ENCODE measurements at places on chromosomes 7 and 10. TPM values are rescaled to one million over a fixed set of nuclear protein-coding genes. Genes with fewer than 3 reads are reported as not detected.

DNA sequence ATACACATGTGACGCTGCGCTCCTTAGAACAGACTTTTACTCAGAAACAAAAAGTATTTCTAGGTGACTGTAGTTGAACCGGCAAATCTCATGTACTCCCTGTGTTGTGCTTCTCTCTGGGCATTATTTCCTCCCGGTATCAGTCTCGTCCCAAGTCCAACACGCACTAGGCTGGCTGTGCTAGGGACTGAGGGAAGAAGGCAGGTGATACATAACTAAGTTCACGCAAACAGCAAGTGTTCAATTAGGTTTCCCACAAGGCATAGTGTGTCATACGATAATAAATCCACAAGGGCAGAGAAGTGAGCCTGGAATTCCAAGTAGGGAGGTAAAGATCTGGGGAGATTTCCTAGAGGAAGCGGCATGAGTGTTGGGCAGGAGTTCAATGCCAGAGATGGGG is 20.4 kb downstream of the FAM53B start:
- DNase-seq: no peak

- no peak for DNase-seq
Measured at GRCh38 chr7:120370954-120371353, 98.0 kb downstream of the KCND2 start.

DNA sequence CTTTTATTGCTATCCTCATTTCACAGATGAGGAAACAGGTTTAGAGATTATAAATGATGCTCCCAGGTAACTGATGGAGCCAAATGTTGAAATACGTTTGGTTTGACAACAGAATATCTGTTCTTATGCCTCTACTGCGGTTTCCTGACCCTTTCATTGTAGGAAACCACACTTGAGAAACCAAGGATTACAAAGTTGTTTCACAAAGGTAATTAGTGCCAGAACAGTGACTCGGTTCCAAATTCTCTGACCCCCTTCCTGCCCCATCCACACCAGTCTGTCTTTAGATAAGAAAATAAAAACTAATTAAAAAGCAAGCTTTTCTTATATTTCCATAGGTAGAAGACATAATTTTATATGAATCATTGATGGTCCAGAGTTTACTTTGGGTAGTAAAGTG is 393.7 kb upstream of the MBL2 start:
- DNase-seq: no peak

DNA sequence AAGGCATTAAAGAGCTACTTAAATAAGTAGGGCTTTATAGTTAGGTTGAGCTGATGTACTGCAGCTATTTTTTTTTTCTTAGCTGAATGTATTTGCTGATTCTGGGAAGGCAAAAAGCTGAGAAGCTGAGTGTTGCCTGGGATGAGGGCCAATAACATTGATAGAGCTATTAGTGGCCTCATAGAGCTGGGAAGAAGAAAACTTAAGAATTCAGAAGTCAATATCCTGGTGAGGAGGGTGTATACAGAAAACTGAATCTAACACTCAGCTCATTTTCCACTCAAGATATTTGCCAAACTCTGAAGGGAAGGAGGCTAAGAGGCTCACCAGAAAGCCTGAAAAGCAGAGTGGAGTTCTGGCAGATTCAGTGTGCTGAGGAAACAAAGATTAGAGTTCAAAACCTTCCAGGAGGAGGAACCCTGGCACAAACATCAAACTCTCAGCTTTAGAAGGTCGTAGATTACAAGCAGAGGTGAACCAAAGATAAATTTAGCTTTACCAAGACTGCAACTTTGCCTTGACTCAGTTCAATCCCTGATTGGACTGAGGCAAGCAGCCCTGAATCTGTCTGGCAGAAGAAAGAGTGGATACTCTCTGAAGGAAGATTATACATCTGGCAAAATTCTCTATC is 11.3 kb downstream of the PPP1R3C start:
- DNase-seq: no peak

GRCh38 chr7:23334482-23335056 is 35.4 kb downstream of the MALSU1 start:
- DNase-seq: no peak

- DNase-seq: no peak
Measured at GRCh38 chr7:641269-641671, 85.2 kb upstream of the DNAAF5 start.

DNA sequence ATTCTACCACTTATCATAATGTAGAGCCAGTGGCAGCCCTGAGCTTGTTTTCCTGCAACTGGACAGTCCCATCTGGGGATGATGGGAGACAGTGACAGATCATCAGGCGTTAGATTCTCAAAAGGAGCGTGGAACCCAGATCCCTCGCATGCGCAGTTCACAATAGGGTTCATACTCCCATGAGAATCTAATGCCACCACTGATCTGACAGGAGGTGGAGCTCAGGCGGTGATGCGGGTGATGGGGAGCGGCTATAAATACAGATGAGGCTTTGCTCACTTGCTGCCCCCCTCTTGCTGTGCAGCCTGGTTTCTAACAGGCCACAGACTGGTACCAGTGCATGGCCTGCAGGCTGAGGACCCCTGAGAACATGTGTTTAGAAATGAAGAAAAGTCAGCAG is 260.1 kb downstream of the CAMK1D start:
- no peak for DNase-seq

DNA sequence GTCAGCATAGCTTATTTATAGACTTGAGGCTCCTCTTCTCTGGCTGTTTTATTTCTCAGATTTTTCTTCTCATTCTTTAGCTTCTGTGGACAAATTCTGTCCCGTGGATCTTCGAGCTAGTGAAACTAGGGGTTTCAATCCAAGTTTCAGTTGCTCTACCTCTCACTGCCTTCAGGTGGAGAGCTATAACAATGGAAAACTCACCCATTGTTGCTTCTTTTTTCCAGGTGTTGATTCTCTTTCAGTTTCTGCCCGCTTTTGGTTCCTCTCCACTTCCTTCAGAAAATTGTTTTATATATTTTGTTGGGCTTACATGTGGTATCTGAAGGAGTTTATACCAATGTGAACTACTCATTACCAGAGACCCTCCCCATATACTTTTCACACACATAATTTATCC is 266.1 kb downstream of the TCF7L2 start:
- no peak for DNase-seq

DNA sequence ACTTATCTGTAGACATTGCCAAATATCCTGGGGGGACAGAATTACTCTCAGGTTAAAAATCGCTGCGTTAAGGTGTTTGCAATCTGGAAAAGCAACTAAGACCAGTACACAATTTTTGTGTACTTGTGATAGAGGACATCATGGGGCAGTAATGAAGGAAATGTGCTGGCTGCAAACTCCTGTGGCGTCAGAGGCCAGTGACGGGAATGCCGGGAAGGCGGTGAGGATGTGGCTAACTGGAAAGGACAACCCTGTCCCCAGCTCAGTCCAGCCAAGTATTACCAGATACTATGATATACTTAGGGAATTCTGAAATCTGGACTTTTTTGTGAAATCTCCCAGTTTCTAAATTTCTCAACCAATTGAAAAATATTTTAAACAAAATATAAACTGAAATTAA is 103.1 kb upstream of the NANOS1 start:
- DNase-seq: no peak

- no peak for DNase-seq
Measured at GRCh38 chr7:46058086-46058823, 137.2 kb upstream of the IGFBP3 start.

GRCh38 chr10:94991243-94991888 is 52.9 kb downstream of the CYP2C9 start:
- no peak for DNase-seq

- DNase-seq: no peak
Measured at GRCh38 chr7:94095316-94096009, 91.3 kb upstream of the BET1 start.

DNA sequence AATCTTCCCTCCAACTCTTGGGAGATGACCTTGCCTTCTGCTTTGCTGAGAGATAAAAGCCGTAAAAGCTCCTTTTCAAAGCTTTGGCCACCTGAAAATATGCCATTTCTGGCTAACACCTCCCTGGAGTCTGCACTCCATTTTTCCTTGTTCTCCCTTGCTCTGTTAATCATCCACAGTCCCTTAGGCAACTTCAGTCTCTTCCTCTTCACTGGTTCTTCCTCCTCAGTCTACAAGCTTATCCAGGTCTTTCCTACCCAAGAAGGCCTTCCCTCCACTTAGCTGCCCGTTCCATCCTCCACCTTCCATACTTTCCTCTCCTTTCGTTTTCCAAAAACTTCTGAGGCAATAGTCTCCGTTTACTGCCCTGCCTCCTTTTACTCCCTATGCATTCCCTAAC is 30.5 kb downstream of the PAX2 start:
- DNase-seq: no peak

DNA sequence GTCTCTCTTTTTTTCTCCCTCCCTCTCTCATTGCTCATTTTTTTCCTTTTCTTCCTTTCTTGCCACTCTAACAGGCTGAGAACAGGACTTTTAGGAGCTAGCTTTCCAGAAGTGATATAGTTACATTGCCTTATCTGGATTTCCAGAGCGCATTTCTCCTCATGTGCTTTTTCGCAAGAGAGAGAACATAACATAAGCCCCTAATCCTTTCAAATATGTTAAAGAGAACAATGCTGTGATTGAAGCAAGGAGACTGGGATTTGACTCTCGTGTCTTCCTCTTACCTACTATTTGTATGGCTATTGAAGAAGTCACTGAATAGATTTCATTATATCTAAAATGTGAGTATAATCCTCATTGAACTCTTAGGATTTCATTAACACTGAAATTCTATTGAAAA is 101.2 kb upstream of the PRPS1L1 start:
- no peak for DNase-seq

- DNase-seq: no peak
Measured at GRCh38 chr10:14904316-14904732, 25.7 kb downstream of the SUV39H2 start.

DNA sequence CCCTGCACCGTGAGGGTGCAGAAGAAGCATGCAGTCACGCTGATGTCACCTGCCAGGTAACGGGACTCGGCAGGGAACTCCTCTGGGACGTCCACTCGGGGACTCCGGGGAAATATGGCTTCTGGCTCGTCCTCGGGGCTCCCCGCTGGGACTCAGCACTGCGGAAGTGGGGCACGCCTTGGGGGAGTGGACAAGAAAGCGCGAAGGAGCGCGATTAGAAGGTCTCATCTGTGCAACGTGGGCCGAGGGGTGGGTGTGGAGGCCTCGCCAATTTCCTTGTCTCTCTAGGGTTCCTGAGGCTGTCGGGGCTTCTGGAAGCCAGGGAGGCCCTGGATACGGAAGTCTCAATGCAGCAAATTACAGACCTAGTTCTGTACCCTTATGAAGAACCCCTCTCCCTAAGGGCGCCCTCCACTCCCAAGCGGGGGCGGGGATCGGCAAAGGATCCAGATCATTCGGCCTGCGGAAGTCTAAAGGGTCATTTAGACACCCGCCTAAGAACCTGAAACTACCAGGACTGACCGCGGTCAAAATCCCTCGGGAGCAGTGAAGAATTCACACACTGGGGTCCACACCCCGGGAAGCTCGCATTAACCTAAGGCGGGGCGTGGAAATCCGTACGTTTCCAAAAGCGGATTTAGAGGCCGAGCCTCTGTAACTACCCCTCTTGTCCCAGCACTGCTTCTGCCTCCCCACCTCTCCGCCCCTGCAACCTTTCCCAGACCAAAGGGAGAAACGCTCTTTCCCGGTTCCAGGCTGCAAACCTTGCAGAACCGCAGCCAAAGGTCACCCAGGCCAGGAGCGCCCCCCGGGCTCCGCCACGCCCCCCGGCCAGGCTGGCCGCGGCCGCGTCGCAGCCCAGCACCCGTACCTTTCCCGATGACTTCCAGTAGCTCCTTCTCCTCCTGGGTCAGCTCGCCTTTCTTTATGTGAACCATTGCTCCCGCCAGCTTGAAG is 640 bp downstream of the ANKMY2 start:
- peak; percentile 92 for DNase-seq

ACTL6B gene
- polyA plus RNA-seq: not detected

OSBPL3 gene
- 10.3 TPM for polyA plus RNA-seq

CYP2C8 gene
- 1.6 TPM for polyA plus RNA-seq

METTL27 gene
- polyA plus RNA-seq: 2.6 TPM

FAM171A1 gene
- polyA plus RNA-seq: 4.0 TPM

SLC29A3 gene
- 4.8 TPM for polyA plus RNA-seq

WEE2 gene
- 0.04 TPM for polyA plus RNA-seq

ANKRD22 gene
- polyA plus RNA-seq: 7.5 TPM

PDE6C gene
- polyA plus RNA-seq: not detected

Measured in spleen (tissue), 13 donors.